Right atrium auricular region (tissue), 2 donors: ENCODE measurements at places on chromosomes 5 and 9.

- DNase-seq = no peak
Measured at GRCh38 chr5:28165096-28165495, 1126.7 kb upstream of the CDH9 start.

DNA sequence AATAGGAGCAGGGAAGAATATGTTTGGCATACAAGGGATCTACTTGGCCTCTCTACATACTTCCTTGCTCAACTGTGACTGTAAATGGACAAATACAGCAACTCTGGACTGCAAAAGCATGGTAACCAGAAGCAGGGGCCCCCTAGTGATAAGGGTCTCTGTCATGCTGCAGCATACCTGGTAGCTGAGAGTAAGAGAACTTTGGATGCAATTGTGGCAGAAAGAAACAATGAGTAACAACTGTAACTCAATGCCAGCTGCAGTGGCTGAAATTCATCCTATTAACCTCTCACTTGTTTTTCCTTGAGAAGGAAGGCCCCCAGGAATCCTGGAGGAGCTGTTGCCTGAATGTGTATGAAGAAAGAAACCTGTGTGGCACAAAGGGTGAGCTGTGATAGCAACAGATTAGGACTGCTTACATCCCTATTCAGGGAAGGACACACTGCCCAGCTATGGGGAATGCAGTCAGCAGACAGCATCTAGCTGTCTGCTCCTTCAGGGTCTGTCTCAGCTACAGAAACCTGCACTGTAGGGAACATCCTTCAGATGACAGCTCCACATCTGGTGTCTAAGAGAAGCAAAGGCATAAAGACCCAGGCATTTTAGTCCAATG, 468.1 kb upstream of the ACTBL2 start:
- no peak for DNase-seq

- no peak for DNase-seq
Measured at GRCh38 chr5:123817267-123817666, 305.3 kb downstream of the CSNK1G3 start.

GRCh38 chr5:145903113-145903512, 30.3 kb upstream of the GRXCR2 start:
- DNase-seq = no peak

GRCh38 chr5:109164001-109164400, 245.8 kb downstream of the PJA2 start:
- DNase-seq = no peak

GRCh38 chr9:2396622-2397285, 224.8 kb upstream of the VLDLR start:
- DNase-seq = no peak

DNA sequence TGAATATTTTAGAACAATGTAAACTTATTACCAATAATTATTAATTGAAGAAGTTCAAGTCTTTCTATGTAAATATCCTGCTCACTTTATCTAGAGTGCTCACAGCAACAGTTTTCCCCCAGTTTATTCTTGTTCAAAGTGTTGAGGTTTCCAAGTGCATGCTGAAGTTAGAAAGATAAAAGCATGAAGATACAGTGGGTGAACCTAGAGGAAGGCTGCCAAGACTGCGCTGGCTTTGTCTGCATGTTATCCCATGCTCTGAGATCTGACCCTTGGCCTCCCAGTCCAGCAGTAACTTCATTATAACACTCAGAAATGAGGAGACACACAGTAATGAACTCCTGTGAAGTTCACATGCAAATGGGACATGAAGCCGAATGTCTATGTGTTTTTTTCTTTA, 76.0 kb upstream of the PIP5K1B start:
- no peak for DNase-seq

GRCh38 chr9:86983249-86983619, 35.9 kb upstream of the GAS1 start:
- peak; percentile 73 for DNase-seq

DNA sequence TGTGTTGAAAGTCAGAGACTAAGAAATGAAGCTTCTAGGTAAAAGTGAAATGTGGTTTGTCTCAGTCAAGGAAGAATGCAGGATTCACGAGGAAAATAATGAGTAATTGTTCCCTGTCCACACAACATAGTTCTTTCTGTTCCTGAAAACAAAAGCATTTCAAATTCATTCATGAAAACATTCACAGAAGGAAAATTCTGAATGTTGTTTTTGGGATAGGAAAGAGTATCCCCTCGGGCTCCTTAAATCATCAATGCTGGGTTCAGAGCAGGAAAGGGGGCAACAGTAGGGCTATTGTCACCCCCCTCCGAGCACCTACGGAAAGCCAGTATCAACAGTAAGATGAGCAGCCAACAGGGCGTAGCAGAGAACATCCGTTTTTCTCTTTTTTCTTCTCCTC, 769.9 kb upstream of the ADAMTS16 start:
- DNase-seq = no peak

DNA sequence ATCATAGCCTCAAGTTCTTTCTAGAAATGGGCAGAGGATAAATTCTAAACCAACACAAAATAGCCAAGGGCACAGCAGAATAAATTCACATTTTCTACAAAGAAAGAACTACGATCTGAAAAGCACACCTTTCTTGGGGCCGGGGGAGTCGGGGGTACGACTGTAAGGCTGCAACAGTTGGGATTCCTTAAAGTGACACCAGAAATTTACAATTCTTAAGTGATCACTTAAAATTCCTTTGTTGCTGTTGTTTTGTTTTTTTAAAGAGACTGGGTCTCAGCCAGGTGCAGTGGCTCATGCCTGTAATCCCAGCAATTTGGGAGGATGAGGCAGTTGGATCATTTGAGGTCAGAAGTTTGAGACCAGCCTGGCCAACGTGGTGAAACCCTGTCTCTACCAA, 95.8 kb downstream of the CDK5RAP2 start:
- no peak for DNase-seq

DNA sequence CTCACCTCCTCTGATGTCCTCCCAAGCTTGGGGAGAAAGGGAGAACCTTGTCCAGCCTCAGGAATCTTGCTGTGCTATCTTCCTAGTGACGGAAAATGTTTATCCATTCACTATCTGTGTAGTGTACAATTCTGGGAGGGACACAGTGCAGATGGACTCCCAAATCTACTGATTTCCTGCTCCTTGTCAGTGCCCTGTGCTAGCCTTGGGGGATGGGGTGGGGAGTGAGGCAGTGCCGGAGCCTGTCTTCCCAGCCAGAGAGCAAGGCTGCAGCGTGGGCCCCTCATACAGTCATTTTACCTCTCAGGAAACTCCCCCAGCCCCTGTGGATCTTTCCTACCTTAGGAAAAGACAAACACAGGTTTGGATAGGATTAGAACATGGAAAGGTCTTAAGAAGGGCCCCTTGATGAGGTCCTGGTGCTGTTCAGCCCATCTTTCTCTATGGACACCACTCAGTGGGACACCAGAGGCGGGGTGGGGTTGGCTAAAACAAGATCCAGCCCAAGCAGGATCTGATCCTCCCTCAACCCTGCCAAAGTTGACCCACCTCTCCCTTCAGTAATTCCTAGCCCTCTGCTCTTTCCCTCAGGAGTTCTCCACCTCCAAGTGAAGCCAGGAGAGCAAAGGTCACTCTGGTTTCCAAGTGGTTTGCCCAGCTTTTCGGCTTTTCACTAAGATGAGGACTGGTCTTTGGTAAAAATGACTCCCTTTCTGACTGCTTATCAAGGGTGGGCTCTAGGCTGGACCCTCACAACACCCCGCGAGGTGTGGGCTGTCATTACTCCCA, 3.4 kb downstream of the DOLK start:
- DNase-seq = no peak

DNA sequence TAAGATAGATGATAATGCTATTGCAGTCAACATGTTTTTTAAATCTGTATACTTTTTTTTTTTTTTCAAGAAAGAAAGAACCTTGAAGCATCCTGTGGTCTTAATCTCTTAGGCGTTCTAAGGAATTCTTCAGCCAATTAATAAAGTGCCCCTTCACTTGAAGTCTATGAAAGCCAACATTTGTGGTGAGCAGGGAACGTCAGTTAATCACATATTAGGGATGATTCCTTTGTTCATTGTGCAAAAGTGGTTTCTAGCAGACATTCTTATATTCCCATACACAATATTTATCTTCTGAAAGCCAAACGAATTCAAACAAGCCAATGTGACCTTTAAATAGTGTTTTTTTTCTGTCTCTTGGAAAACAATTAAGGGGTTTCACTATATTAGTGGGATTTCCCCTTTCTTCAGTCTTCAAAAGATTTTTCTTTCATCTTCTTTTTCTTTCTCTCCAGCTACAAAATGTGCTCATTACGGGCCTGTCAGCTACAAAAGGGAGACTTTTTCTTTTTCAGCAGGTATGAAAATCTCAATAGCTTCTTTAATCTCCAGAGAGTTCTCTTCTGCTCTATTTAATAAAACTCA, 40.1 kb downstream of the TMEM167A start:
- DNase-seq = no peak

- DNase-seq = no peak
Measured at GRCh38 chr5:90940227-90940995, 381.8 kb downstream of the ADGRV1 start.

GRCh38 chr5:132812781-132813598, at the start of gene SOWAHA:
Gene SOWAHA (plus strand): TSS chr5:132813302. CDS start chr5:132813622, 320 bp downstream.
- no peak for DNase-seq

DNA sequence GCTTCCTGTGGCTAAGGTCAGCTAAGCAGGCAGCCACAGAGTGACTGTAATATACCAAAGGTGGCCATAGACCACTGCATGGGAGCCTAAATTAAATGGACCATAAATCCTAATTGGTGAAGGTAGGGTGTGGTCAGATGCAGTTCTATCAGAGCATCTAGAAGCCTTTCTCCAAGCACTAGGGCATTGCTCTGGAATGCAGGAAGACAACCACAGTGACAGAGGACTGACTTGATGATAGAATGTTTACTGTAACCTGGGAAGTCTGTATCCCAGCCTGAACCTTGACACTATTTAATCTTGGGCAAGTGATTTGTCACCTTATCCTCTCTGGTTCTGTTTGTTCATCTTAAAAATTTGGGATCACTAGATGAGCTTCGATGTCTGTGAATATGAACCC, 2.3 kb downstream of the FBXO38 start:
- no peak for DNase-seq

DNA sequence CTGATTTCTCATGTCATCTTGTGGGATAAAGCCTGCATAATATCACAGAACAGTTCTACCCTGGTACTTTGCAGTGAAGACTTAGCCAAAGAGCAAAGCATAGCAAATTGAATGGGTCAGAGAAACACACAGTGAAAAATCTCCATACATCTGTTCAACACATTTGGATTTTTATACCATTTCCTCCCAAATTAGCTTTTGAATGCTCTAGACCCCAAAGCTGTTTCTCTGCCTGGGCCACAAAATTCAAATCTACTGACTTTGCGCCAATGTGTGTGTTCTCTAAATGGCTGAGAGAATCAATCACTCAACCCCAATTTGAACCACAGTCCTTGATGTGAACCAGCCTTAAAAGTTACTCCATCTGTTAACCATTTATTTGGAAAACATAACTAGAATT, 236.9 kb upstream of the NFIL3 start:
- DNase-seq = no peak

DNA sequence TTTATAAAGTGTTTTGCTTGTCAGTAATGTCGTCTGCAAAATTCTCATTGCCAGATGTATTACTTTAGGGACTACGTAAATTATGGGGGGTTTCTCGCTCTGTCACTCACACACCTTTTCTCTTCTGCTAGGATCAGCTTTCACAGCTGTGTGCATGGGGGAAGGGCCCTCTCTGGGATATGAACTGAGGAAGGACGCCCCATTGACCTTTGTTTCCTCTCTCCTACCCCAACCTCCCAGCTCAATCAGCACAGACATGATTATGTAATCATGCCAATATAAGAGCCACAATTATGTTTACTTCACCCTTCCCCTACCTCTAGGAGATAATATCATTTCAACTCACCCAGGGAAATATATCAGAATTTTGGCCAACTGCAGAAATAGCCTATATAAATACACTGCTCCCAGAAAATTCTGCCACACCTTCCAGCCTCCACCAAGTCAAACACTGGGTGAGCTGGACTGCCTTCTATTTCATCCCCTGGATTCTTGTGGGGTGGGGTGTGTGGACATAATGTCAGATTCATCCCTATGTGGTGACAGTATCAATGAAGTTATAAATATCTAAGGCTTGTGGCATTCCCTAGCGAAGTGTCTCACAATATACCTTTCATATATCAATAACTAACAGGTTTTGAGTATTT, 12.6 kb upstream of the SEMA5A start:
- no peak for DNase-seq

GRCh38 chr5:140966293-140967225, at the start of gene PCDHAC2:
Gene PCDHAC2 (plus strand): TSS chr5:140966476. CDS start chr5:140966767, 291 bp downstream.
- no peak for DNase-seq

DNA sequence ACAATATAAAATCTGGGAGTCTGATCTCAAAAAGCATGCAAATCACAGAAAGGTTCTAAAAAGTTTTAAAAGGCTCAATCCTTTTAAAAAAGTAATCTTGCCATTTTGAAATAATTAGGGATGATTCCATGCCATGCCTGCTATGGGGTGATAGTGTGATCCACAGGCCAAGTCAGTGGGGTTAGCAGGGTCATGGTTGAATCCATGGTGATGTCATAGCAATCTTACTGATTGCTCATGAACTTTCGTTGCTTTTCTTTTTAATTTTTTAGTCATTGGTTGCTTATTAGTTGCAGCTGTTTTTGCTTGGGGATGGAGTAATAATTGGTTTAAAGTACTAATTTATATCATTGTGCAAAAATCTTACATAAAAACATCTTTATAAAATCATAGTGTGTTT, 485.0 kb downstream of the ENC1 start:
- no peak for DNase-seq

DNA sequence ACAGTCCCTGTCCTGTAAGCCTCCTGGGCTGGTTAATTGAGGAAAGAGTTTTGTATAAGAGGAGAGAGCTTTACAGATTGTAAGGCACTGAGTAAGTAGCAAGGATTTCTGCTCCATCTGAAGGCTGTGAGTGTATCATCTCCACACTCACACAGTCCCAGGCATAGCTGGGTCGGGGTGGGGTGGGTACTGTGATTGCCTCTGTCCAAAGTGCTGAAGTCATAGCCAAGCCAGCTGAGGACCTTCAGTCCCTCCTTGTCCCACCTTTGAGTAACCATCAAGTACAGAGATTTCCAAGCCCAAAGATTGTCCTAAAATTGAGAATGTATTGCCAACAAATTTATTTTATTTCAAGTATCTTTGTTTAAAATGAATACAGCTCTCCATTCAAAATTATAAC, 5.5 kb upstream of the DNAJB5 start:
- no peak for DNase-seq

- DNase-seq = no peak
Measured at GRCh38 chr5:72844218-72844603, 27.8 kb downstream of the TNPO1 start.

DNA sequence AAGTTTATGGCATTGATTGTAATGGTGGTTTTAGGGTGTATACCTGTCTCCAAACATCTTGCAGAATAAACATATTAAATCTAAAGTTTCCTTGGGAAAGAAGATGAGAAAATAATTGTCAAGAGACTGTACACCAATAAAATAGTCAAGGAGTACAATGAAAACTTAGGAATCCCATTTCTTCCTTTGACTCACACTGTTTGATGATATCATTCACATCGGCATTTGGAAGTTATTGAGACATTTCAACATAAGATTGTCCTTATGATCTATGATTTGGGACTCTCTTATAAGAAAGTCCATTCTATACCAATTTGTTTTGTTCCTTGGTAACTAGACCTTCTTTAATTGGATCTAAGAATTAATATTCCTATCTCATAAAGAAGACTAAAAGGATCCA, 482.7 kb downstream of the RAB3C start:
- no peak for DNase-seq

GRCh38 chr5:161064781-161065180, 212.8 kb upstream of the ATP10B start:
- DNase-seq = no peak
